ENCODE measurements at places on chromosomes 13 and 19. TPM values are rescaled to one million over a fixed set of nuclear protein-coding genes. Genes with fewer than 3 reads are reported as not detected.

- DNase-seq = no peak
These were observed 261.3 kb downstream of the LMO7 start for GRCh38 chr13:75897386-75897785.

The GJB2 gene
- 0.14 TPM for total RNA-seq

The ZNF574 gene
- total RNA-seq = 11.9 TPM

DNA sequence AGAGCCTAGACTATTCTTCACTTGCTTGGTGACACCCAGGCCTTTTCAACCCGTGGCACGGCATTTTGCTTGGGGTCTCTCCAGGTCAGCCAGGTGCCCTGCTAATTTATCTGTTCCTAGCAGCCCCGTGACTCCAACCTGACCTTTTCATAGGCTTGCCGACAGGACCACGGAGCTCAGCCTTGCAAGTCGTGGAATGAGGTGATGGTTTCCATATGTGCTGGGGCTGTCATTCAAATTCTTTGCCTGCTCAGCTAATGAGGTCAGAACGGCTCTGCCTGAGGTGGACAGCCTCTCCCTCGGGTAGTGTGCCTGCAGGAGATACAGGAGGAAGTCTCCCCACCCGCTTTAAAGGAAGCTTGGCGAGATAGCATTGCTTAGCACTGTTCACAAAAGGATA lies 61.0 kb downstream of the SHISA2 start:
- no peak for DNase-seq

DNA sequence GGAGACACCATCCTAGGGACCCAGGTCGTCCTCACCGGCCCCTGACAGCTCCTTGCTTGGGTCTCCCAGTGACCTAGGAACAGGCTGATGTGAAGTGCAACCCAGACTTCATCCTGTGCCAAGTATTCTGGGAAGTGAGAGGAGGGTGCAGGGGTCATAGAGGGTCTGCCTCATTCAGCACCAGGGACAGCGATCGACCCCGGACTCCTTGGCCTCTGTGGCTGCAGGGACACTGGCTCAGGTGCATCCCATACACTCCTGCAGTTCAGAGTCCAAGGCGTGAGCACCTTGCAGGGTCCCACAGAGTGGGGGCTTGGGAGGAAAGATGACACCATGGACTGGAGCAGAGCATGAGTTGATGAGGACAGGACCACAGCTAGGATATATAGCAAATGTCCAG lies 10.0 kb upstream of the OR10H2 start:
- no peak for DNase-seq

The SBK2 gene
- not detected for total RNA-seq

The DKKL1 gene
- 0.14 TPM for total RNA-seq

DNA sequence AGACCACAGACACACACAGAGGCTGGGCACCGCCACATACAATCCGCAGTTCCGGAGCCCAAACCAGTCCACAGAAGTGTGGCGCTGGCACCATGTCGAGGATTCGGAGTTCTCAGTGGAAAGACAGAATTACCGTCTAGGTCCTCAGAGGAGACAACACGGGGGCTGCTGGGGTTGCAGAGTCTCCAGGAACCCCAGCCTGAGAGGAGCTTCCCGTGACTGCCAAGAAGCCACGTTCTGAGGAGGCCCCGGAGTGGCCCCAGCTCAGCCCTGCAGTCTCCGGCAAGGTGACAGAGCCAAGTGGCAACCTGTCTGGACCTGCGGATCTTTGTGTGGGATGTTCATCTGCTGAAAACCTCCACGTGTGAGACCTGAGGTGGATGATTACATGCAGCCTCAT lies 7.3 kb upstream of the ADPRHL1 start:
- DNase-seq = no peak

DNA sequence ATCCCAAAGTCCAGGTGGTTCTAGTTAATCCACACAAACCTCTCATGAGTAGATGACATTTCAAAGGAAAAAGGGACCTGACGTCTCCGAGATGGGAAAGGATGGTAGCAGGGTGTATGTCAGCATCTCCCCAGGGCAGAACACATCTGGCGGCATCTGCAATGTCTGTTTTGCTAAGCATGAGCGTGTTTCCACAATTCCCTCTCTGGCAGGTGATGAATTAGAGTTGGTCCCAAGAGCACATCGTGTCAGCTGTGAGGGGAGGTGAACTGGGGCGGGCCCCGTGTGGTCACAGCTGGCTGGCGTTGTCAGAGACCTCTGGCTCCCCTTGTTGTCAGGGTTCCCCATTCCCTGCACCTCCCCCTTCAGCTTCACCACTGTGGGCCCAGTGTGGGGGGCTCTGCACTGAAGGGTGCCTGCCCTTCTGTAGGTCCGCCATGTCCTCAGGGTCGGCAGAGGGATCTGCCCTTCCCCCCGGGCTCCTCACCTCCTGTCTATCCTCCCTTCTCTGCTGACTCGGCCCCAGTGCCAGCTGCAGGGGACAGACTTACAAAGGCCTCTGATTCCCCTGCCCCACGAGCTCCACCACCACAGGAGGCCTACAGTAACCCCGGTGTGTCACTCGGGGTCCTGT lies 58.2 kb downstream of the CDADC1 start:
- no peak for DNase-seq

- DNase-seq = no peak
These were observed 109.8 kb downstream of the ZIC5 start for GRCh38 chr13:99861771-99862170.

GRCh38 chr19:54427586-54427985 lies 12.3 kb downstream of the TTYH1 start:
- no peak for DNase-seq

The IZUMO2 gene
- total RNA-seq = not detected

GRCh38 chr13:83940742-83941141 lies 58.5 kb upstream of the SLITRK1 start:
- DNase-seq = no peak

- DNase-seq = no peak
These were observed 21.8 kb downstream of the ZNF77 start for GRCh38 chr19:2922987-2923386.

DNA sequence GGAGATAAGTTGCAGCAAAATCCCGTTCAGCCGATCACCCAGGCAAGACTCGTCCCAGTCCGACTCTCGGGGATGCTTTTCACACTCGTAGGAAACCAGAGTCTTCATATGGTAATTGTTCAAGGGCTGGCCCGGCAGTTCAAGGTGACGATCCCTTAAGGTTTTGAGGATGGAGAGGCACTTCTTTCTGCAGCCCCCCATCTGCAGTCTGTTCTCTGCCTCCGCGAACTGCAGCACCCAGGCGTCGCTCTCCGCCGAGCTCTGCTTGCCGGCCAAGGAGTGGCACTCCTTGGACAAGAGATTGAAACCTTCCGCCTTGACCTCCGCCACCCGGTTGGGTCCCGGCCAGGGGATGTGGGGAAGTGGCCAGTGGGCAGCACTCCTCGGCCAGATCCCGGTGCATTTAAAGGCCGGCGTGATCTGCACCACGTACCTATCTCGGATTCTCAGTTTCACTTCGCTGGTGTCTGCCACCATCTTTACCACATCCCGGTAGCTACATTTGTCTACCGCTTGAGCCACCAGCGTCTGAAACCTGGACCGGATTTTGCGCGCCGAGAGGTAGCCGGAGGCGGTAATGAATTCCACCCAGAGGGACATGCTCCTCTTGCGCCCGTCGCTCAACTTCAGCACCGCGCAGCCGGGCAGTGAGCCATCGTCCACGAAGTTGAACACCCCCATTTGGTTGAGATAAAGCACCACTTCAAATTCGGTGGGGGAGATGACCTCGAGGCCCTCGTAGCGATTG lies 1.1 kb downstream of the MAB21L1 start:
- DNase-seq = no peak

DNA sequence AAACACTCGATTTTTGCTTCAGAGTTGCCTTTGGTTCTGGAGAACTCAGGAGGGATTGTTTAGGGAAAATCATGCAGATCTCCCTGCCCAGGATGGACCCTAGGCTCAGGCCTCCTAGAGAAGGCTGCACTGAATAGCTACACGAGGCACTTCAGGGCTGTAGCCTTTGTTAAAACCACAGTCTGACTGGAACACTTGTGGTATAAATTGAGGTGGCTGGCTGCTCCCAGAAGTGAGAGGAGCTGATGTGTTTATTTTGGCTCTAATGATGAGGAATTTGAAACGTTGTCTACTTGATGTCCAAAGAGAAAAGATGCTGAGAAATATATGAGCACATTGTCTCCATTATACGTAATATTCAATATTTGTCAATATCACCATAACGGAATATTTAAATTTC lies 762.1 kb upstream of the ARGLU1 start:
- no peak for DNase-seq

All from pulmonary artery endothelial cell (primary cell).